ENCODE measurements at places on chromosomes 5 and 9.

- no peak for DNase-seq
Observed at GRCh38 chr5:14252793-14253192, 109.7 kb downstream of the TRIO start.

DNA sequence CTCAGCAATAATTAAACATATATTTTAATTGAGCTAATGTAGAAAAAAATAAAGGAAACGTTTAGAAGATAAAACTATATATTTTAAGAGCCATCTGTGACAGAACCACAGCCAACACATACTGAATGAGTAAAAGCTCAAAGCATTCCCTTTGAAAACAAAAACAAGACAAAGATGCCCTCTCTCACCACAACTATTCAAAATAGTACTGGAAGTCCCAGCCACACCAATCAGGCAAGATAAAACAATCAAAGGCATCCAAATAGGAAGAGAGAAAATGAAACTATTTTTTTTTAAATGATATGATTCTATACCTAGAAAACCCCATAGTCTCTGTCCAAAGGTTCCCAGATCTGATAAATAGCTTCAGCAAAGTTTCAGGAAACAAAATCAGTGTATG is 262.0 kb downstream of the HTR1A start:
- DNase-seq, result no peak

- DNase-seq, result no peak
Observed at GRCh38 chr9:93859431-93860215, 95.5 kb downstream of the BARX1 start.

DNA sequence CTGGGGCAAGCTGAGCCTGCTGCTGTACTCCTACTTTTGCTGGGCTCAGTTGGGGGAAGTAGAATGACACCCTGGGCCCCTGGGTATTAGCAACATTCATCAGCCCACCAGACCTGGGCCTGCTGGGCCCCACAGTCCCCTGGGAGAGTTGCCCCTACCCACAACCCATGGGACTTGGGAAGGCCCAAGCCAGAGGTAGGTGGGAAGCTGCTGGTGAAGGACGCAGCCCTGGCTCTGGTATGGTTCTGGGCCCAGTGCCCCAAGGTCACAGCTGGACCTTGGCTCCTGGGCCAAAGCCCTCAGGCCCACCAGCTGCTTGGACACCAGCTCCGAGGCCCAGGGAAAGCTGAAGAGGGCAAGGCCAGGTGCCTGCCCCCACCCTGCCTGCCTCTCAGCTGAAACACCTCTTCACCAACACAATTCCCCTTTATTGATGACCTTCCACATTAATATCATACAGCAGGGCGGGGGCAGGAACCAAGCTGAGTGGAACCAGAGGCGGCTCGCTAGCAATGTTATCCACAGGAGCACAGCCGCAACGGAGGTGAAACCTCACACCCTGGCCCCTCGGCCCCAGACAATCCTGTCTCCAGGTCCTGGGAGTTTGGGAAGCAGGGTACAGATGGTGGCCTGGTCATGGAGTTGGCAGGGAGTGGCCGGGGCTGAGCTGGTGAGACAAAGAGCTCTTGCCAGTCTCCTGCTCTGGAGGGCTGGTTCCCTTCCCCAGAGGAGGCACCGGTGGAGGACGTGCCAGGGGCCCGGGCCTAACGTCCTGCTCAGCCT is 13.7 kb downstream of the DOLPP1 start:
- DNase-seq, result no peak

- no peak for DNase-seq
Observed at GRCh38 chr5:124057724-124058231, 545.8 kb downstream of the CSNK1G3 start.

DNA sequence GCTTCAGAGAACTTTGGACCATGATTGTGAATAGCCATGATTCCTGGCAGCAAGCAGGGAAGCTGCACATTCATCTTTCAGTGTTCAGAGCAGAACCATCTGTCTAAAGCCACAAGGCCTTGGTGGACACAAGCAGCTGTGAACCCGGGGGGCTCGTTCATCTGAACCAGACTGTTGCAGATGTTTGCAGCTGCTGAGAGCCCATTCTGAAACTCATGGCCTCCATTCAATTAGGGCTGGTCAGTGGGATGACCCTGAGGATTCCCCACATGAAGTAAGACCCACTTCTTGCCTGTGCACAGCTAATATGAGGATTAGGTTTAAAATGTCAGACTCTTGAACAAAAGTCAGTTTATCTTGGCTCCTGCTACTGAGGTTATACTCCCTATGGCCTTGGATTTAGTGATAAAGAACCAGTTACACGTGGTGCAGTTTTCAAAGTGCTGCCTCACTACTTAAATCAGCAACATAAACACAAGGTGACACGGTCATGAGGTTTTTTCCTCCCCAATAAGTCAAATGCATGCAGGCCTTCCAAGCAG is 109.8 kb upstream of the IFNK start:
- no peak for DNase-seq
